NCI-H1694 (cell line): ENCODE measurements at places on chromosomes 11 and 22.

GRCh38 chr22:37520776-37521191 is 1.6 kb upstream of the CARD10 start:
- DNase-seq = no peak

- DNase-seq = no peak
Measured at GRCh38 chr11:33033493-33033892, 5.9 kb upstream of the TCP11L1 start.

GRCh38 chr11:73866586-73866996 is 10.1 kb downstream of the COA4 start:
- DNase-seq = no peak

DNA sequence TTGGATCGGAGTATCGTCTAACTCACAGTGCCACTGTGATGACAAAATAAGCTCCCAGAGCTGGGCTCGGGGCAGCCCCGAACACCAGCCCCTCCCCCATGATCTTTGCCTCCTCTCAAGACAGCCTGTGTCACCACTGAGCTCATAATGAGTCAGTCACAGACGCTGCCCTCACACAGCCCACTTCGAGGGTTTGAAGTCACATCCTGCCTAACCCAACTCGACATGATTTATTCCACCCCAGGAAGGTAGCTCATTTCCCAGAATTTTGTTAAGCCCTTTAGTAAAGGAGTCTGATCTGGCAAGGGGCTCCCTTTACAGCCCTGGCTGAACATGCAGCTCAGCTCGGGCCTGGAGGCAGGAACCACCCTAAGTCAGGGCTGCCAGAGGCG is 22.8 kb downstream of the MYH9 start:
- DNase-seq = no peak

- DNase-seq = no peak
Measured at GRCh38 chr22:29700900-29701154, 19.0 kb upstream of the CABP7 start.

DNA sequence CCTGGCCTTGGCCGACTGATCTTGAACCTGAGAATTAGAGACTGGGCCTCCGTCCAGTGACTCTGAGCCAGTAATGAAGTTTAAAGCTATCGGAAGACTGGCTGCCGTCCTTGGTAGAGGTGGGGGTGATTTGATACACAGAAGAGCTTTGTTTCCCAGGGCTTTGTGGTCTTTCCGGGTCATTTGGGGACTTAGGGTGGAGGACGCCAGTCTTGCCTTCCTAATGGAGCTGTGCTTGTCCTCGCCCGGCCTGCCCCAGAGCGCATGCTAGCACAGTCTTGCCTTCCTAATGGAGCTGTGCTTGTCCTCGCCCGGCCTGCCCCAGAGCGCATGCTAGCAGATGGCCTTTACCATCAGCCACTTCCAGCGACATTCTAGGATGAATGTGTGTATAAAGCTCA is 65.8 kb downstream of the ST3GAL4 start:
- DNase-seq = no peak

DNA sequence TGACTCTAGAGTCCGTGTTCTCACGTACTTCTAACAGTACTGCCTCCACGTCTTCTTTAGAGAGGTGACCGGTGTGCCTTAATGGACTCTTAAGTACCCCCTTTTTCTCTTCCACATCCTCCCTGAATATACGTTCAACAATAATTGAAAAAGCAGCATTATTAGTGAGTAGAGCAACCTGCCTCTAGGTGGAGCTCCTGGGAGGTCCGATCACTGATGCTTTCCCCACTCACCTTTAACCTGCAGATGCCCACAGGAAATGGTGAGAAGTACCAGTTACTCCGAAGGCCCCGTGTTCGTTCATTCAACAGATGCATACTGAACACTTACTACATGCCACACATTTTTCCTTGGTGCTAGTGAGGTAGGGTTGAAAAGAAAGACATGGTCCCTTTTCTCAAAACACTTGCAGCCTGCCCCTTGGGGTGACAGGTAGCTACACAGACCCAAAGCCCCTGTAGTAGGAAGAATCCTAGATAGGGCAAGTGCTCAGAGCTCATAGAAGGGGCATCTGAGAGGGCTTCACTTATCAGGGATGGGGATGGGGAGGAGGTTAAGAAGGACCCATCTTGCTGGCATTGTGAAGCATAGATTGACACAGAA is 72.7 kb downstream of the FEZ1 start:
- no peak for DNase-seq

DNA sequence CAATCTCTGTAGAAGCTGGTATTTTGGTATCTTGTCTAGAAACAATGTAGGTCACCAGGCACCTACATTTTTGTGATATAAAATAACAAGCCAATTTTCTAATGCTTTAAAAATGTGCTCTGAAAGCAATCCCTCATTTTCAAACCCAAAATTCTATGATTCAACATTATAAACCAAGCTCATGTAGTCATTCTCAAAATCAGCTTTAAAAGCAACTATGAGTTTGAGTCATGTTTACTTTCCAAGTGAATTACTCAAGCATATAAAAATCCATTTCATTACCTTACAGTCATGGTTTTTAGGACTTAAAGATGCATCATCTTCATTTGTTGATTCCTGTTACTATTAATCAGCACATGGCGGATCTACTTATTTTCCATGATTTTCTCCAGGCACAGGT is 216.4 kb downstream of the GRM5 start:
- no peak for DNase-seq

DNA sequence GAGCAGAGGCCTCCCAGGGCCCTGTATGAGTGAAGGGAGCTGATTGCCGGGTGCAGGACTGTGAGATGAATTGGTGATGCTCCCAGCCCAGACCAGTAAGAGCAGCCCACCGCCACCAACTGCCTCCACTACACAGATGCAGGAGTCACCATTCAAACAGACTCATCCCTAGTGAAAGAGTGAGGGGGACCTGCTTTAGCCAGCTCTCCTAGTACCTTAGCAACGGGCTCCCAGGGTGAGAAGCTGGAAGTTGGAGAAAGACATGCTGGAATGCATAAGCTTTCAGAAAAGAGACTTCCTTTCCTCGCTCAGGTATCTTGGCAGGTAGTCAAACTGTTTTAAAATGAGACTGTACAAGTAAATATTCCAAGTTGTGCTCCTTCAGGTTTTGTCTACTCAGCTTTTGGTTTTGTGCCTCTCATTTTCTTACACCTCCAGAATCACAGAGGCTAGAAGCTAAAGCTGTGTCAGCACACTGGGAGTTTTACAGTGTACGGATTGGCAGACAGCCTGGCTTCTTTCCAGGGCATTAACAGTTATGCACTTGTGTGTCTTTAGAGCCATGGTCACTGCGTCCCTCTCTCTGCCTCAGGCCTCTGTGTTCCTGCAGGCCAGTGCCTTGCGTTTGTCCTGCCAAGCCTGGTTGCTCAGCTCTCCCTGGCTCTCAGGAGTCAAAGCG is 146.2 kb downstream of the ATXN10 start:
- DNase-seq = no peak

DNA sequence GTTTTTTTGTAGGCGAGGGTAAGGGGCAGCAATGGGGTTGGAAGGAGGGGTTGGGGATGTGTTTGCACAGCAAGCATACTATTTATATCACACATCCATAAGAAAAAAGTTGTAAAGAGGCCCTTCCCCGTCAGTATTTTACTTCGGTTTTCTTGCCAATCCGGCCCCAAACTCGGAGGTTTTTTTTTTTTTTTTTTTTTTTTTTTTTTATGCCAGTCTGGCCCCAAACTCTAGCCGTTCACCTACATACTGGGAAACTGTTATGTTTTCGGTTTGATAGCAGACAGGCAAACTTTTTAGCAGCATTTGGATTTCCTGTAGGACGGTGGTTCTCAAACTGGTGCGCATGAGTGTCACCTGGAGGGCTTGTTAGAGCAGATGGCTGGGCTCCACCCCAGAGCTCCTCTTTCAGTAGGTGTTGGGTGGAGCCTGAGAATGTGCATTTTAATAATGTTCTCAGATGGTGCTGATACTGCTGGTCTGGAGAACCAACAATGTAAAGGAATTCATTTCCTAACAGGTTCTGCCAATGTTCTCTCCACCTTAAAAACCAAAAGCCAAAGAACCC is 76.5 kb upstream of the ZBED5 start:
- no peak for DNase-seq

GRCh38 chr22:27107386-27107785 is 450.0 kb downstream of the MIAT start:
- no peak for DNase-seq

DNA sequence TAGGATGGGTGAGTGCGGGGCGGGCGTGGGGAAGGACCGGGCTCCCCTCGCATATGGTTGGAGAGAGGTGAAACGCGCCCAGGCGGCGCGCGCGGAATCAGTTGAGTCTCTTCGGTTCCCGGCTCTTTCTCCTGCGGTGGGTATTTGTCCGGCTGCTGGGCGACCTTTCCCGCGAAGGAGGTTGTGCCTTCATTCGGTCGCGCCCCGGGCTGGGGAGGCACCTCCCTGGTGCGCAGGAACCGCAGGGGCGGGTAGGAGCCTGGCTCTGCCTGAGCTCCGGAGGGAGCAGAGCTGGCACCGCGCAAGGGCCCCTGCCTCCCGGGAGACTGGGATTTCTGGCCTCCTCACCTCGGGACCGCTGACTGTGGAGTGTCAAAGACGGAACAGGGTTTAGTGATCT is 27.5 kb downstream of the SAA4 start:
- DNase-seq = no peak

DNA sequence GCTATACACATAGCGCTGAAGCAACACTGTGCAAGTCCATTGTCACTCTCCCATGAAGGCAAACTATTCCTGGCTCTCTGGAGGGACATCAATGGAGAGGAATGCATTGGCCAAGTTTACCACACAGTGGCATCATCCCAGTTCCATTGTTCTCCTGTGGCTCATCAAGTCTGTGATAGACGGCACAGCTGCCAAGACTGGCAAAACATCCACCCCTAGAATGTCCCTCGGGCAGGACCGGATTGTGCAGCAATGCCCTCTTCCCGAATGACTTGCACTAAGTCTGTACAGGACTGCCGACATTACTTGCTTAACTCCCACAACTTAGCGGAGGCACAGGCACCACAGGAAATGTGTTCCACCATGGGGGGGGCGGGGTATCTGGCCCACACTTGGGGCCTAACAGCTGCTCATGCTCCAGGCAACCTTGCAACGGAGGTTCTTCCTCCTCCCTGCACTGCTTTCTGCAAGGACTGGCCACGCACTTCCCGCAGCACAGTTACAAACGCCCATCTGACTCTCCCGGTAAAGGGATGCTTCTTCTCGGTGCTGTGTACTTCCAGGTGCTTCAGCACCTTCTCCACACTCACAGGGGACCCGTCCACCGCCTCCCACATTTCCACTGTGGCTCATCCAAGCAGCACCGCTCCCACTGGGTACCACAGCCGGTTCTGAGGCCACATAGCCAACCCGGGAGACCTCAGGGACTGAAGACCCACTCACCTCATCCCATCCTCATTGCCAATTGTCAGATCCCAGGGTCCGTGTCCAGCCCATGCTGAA is 1309.6 kb upstream of the RAG2 start:
- no peak for DNase-seq

DNA sequence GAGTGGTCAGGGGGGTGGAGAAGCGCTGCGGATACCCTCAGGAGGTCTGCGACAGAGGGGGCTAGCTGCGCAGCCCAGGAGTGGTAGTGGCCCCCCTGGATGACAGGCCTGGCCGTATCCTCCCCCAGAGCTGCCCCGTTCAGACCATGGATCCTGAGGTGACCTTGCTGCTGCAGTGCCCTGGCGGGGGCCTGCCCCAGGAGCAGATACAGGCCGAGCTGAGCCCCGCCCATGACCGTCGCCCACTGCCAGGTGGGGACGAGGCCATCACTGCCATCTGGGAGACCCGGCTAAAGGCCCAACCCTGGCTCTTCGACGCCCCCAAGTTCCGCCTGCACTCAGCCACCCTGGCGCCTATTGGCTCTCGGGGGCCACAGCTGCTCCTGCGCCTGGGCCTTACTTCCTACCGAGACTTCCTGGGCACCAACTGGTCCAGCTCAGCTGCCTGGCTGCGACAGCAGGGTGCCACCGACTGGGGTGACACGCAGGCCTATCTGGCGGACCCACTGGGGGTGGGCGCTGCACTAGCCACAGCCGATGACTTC is 505 bp downstream of the NUDT22 start:
- no peak for DNase-seq

GRCh38 chr22:26489447-26490036 is 5.9 kb downstream of the SRRD start:
- DNase-seq = no peak
